ENCODE measurements at places on chromosomes 12 and 14.
A peak's percentile ranks its signal among the peaks of the same experiment; 100 is the strongest.

GRCh38 chr12:27296674-27297073, 36.0 kb upstream of the BMAL2 start:
- no peak for DNase-seq

DNA sequence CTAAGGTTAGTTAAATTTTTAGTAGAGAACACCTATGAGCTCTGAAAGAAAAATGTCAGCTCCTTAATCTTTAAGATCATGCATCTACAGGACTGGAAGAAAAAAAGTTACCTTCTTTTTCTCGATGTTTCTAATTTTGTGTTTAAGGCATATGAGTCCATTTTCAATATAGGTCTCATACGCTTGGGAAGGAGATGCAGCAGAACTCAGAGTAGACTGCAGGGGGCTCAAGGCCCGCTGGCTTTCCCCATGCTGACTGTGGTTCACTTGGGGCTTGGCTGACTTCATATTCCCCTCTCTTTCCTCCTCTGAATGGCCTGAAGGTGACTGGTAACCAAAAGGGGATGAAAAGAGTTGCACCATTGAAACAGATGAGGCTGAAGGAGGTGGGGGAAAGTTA, 1.5 kb downstream of the CAPRIN2 start:
- DNase-seq: no peak

GRCh38 chr14:53146739-53147138, 6.4 kb downstream of the DDHD1 start:
- no peak for DNase-seq

GRCh38 chr12:9721394-9722092, 11.4 kb downstream of the CLECL1 start:
- no peak for DNase-seq

- no peak for DNase-seq
Observed at GRCh38 chr12:133120385-133121191, 9.5 kb downstream of the ZNF891 start.

GRCh38 chr14:31977001-31977556, 100.0 kb upstream of the ARHGAP5 start:
- no peak for DNase-seq

DNA sequence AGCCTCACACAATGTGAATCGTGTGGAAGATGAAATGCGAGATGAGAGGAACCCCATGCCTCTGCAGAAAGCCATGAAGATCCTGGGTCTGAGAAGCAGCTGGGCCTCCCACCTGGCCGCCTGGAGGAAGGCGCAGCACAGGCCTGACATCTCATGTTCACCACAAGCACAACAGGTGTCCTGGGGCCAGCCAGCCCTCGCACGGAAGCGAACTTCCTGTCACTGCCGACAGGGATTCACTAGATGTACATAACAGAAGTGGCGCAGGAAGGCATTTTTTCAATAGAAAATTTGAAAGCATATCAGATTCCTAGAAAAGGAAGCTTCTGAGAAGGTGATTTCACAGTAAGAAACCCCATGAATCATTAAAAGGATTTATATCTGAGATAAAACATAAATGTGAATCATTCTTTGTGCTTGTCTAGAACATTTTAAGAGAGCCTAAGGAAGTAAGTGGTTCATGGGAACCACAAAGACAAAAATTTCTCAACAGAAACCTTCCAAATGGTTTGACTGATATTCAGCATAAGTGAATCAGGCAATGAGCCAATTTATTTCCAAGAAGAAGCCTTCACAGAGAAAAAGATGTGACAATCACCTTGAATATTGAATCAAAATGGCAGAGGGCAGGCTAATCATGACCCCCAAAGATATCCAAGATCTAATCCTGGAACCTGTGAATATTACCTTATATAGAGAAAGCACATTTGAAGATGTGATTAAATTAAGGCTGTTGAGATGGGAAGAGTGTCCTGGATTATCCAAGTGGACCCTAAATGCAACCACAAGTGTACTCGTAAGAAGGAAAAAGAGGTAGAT, 311.9 kb downstream of the DUSP6 start:
- no peak for DNase-seq

- DNase-seq: no peak
Observed at GRCh38 chr14:80718940-80719339, 222.6 kb downstream of the CEP128 start.

- DNase-seq: no peak
Observed at GRCh38 chr12:70559390-70559789, 77.8 kb downstream of the PTPRB start.

DNA sequence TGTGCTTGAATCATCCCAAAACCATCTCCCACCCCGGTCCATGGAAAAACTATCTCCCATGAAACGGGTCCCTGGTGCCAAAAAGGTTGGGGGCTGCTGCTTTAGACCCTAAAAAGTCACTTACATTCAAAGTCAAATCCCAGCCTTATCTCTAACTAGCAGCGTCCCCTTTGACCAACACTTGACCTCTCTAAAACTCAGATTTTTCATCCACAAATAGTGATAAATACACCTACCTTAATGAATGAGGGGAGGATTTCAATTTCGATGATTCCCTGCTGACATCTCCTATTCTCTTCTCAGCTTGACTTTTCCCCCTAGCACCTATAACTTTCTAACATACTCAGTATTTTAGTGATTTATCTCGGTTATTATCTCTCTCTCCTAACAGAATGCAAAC, 137.3 kb downstream of the BTG1 start:
- no peak for DNase-seq

DNA sequence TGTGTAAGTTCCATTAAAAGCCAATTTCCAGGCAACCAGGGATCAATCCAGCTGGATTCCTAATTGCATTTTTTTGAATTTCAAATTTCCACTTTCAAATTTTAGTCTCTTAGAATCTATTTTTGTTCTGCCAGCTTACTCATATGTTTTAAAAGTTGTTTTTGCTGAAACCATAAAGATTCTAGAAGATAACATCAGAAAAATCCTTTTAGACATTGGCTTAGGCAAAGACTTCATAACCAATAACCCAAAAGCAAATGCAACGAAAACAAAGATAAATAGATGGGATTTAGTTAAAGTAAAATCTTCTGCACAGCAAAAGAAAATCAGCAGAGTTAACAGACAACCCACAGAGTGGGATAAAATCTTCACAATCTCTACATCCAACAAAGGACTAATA, 253.3 kb downstream of the AEBP2 start:
- DNase-seq: no peak

DNA sequence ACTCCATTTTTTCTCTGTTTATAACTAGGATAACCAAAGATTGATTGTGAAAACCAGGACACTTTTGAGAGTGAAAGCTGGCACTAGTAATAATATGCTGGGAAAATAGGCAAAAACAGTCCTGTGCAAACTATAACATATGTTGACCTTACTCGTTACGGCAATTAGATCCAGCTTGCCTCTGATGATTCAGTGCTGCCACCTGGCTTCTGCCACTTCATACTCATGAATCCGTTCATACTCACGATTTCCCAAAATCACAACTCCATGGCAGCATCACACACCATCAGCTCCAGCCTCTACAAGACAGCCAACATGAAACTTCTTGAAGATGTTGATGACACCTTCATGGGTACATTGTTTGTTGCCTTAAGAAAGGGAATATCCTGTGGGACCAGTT, 49.1 kb upstream of the CAND1 start:
- no peak for DNase-seq

DNA sequence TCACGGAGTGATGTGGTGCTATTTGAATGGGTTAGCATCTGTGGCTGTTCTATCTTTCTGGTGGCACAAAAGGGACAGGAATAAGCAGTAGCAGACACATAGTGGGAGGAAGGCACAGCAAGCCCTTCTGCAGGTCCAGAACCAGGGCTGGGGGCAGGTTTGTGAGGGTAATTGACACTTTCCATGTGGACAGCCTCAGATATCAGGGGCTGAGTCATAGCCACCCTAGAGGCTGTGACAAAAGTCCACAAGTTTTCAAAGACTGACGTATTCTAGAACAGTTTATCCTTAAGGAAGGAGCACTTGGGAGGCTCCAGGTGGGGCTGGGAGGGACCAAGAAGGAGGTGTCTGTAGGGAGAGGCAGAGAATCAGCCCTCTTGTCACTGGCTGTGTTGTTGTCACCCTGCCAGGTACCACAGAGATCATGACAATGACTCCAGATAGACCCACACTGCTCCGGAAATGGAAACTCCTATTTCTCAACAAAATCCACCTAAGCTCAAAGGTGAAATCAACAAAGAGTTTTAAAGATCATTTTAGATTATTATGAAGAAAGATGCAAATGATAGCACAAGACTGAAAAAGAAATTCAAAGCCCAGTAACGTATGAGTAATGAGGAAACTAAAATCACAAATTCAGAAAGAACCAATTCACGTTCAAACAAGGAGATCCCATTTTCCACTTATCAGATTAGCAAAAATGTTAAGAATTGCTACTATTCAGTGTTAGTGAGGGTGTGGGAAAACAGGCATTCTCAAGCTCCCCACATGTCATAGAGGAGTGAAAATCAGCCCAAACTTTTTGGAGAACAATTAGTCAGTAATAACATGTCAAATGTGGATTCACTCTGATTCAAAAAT, 48.3 kb downstream of the NFKBIA start:
- no peak for DNase-seq

GRCh38 chr12:93361151-93361919, 16.4 kb upstream of the NUDT4 start:
- DNase-seq: no peak

DNA sequence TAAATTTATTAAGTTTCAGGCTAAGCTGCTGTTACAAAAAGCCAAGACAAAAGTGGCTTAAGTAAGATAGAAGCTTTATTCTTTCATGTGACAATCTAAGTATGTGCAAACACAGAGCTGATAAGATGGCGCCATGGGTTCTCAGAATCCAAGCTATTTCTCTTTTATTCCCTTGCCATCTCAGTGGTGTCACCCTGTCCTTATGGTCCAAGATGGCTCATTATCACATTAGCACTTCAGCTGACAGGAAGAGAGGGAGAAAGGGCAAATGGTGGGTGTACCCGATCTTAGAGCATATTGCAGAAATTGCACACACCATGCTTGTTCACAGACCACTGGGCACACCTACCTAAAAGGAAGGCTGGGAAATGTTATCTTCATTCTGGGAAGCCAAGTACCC, 211.7 kb downstream of the TMTC2 start:
- no peak for DNase-seq

- DNase-seq: no peak
Observed at GRCh38 chr12:3491938-3492792, 1.2 kb downstream of the PRMT8 start.

DNA sequence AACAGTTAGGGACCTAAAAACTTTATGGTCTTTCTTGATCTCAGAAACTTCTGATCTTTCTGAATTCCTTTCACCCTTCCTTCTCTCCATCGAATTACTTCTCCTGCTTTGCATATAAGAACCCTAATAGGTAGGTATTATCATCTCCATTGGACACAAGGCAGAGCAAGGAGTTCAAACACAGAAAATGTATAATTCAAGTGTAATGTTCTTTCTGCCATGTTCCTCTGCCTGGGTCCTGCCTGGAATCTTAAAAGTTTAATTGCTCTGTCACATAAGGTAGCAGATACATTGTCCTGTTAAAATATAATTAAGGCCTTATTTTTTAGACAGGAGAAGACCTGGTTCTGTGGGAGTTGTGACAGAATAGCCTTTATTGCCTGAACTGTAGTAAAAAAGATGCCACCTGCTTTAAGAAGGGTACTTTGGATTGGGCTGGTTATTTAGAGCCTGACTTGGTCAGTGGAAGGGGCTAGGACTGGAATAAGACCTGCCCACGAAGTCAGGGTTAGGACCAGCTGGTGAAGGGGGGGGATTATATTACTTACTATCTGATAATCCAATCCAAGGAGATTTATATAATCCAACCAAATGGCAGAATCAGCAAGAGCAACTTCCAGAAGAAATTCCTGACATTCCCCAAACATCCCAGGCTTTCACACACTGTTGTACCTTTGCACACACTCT, 10.4 kb downstream of the G2E3 start:
- DNase-seq: no peak

DNA sequence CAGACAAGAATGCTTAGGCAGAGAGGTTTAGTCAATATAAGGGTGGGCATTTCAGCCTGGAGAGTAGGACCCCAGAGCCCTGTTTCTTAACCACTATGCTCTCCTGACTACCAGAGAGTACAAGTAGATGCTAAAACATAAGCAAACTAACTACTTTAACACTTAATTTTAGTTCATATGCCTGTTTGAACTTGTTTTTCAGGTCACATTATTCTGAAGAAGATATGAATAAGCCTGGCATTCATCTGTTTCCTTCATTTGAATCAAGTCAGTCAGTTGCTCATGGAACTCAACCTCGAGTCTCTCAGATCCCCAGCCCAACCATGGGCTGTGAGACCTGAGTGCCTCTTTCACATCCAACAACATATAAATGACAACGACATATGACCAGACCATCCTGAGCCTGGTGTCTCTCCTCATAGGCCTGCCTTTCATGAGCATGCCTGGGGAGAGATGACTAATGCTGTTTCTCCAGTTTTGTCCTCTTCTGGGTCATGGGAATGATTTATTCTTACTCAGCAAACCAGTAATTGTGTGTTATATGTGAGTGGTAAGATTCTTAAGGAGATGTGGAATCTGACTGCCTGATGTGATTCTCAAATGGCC, 251.1 kb upstream of the BTG1 start:
- DNase-seq: peak; percentile 10

GRCh38 chr12:53968214-53969127, 4.5 kb upstream of the HOXC11 start:
- no peak for DNase-seq

DNA sequence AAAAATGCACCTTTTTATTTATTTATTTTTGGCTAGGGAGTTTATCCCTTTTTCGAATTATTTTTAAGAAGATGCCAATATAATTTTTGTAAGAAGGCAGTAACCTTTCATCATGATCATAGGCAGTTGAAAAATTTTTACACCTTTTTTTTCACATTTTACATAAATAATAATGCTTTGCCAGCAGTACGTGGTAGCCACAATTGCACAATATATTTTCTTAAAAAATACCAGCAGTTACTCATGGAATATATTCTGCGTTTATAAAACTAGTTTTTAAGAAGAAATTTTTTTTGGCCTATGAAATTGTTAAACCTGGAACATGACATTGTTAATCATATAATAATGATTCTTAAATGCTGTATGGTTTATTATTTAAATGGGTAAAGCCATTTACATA, 14.9 kb upstream of the SNAPC1 start:
- DNase-seq: no peak

DNA sequence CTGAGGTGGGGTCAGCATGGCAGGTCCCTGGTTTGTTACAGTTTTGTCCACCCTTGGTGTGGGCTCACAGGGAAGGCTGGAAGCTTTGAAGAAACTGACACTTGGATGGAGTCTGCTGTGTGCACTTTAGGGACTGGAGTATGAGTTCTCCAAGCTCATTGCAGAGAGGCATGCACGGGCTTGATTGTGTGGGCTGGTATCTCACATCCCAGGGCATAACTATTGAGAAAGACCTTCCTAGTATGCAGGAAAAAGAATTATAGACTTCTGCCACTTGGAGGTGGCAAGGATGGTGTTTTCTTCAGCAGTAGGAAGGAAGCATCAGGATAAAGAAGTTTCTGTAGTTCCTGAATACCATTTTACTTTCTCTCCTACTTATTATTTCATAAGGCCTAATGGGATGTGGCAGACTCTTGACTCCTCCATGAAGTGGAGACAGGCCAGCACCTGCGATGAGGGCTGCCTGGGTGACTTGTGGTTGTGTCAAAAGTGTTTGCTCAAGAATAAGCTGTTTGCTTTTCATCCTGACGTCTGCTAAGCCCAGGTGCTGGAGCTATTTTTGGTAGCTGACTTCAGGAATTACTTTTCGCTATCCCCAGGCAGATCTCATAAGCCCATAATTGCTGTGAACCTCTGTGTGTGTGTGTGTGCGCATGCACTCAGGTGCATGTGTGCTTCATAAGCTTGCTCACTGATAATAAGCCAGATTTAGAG, 125.8 kb downstream of the KTN1 start:
- DNase-seq: no peak

Data from fibroblast of skin of left biceps (primary cell).